Activated CD4-positive, alpha-beta T cell treated with anti-CD3 and anti-CD28 coated beads, Interleukin-2, amount 50 U/mL, for 4 hours (primary cell): ENCODE measurements at places on chromosomes 6 and 20.

DNA sequence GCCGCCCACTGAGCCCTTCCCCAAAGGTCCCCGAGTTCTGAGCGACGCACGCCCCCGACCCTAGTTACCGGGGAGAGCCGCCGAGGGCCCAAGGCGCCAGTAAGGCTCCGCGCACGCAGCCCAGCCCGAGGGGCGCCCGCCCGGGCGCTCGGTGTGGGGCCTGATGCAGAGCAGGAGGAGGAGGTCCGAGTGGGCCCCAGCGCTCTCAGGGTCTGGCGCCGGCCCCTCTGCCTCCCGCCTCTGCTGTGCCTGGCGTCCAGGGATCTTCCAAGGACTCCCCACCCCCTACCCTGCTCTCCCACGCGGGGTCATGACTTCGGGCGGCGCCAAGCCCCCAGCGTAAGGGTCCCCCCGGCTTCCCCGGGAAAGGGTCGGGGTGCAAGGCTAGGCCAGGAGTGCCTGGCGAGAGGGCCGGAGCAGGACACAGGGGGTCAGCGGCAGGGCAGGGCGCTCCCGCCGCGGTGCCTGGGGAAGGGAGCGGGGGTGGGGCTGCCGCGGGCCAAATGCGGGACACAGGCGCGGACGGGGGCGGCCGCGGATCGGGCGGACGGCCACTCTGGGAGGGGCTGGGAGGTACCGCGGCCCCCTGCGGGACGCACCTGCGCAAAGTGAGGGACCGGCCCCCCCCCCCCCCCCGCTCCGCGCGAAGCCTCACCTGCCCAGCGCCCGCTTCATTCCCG is 637 bp downstream of the ABHD12 start:
- DNase-seq = peak; percentile 5

- DNase-seq = no peak
Observed at GRCh38 chr6:6609450-6609849, 20.9 kb downstream of the LY86 start.

DNA sequence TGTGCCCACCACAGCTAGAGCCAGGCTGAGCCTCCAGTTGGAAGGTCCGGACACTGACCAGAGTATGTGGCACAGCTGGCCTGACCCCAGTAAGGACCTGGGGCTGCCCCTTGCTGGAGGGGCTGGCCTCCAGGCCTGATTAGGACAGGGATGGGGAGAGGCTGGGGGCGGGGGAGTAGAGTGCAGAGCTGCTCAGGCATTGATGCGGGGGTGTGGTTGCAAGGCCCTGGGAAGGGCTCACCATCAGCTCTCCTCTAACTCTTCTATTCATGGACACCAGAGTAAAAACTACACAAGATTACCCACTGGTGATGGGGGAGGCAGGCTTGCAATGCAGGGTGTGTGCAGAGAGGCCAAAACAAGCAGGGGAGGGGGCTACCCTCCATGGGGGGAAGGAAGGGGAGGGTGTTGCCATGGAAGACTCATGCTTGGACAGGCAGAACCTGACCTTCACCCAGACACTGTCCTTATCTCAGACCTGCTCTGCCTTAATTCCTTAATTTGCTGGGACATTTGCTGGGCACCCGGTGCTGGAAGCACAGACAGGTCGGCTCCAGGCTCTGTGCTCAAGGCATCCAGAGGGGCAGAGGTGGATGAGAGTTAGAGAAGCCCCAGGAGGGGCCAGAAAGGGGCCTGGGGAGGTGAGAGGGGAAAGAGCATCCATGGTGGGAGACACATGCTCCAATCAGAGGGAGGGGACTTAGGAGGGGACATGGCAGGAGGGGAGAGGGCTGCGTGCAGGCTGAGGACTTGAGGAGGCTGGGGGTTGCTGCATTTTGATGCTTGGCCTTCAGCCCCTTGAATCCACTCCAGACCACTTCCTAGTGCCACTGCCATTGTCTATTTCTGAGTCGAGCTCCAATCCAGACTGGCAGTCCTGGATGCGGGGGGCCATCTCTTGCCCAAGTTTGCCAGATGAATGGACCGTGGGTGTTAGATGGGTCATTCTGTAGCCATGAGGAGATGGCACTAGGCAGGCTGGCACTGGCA is 7.6 kb upstream of the EMILIN3 start:
- DNase-seq = no peak

GRCh38 chr6:105757512-105758200 is 328.5 kb upstream of the PRDM1 start:
- no peak for DNase-seq

DNA sequence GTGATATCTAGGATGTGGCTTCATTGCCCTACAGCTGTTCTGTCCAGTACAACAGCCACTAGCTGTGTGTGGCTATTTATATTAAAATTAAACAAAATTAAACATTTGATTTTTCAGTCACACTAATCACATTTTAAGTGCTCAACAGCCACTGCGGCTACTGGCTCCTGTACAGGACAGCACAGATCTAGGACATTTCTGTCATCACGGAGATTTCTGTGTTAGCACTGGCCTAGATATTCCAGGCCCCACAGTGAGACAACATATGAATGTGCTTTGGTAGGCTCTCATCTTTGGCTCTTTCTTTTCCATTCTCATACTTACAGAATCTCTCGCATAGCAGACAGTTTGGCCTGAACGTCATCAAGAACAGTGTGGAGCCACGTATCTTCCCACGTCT is 48.4 kb upstream of the ZBTB24 start:
- no peak for DNase-seq
